ENCODE measurements at places on chromosomes 4 and X.

DNA sequence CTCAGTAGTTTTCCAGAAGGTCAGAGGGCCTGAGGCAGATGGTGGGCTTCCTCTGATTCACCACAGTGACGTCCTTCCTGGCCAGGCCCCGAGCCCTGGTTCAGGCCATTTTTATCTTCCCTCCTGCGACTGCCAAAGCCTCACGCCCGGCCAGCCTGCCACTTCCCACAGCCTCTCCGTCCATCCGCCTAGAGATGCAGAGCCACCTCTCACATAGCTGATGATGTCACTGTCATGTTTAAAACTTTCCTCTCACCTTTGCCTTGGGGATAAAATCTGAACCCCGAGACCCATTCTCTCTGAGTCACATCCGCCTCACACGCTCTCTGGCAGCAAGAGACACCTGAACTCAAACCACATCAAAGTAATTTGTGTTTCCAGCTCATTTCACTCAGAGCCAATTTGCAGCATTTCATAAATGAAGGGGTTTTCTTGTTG lies 175.3 kb downstream of the QDPR start:
- DNase-seq: no peak

GRCh38 chr4:94165256-94165655 lies 42.4 kb upstream of the SMARCAD1 start:
- no peak for DNase-seq

- no peak for DNase-seq
Observed at GRCh38 chr4:183099537-183100297, 660 bp downstream of the WWC2 start.

GRCh38 chrX:143570782-143571181 lies 53.5 kb upstream of the SPANXN3 start:
- no peak for DNase-seq

DNA sequence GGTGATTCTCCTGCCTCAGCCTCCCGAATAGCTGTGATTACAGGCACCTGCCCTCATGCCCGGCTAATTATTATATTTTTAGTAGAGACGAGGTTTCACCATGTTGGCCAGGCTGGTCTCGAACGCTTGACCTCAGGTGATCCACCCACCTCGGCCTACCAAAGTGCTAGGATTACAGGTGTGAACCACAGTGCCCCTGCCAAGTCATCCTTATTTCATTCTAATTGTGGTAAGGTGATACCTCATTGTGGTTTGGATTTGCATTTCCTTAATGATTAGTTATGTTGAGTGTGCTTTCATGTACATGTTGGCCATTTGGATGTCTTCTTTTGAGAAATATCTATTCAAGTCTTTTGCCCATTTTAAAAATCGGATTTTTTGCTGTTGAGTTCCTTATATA lies 93.0 kb downstream of the USP9X start:
- no peak for DNase-seq

- DNase-seq: no peak
Observed at GRCh38 chrX:1385253-1386223, 6.4 kb downstream of the SLC25A6 start.

DNA sequence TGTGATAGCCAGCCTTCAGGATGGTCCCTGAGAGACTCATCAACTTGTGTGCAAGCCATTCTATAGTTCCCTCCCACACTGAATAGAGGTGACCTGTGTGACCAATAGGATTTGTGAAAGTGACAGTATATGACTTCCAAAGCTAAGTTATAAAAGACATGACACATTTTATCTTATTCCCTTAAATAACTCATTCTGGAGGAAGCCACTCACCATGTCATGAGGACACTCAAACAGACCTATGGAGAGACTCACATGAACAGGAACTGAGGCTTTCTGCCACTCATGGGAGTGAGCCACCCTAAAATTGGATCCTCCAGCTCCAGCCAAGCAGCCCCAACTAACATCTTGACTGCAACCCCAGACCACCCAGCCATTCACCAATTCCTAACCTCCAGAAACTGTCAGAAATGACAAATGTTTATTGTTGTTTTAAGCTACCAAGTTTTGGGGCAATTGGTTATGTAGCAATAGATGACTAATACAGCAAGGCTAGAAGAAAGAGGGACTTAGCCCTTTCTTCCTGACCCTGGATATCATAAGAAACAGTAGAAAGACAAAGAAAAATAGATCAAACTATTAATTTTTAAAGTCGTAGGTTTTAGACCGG lies 9.0 kb upstream of the CHIC2 start:
- peak; percentile 74 for DNase-seq

DNA sequence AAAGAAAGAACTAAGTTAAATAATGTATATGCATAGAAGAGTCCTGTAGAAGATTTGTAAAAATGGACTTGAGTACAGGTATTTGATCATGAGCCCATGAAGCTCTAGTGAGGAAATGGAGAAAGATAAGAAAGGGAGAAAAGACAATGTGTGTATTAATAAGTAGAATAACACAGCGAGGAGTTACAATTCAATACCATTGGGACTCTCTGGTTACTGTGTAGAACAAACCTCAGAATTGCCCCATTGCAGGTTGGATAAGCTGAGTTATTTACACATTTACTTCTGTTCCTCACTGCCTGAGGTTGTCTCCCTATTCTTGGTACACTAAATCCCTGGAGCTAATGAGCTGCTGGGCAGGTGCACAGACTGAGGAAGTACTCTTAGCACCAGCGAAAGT lies 33.3 kb downstream of the BANK1 start:
- no peak for DNase-seq

DNA sequence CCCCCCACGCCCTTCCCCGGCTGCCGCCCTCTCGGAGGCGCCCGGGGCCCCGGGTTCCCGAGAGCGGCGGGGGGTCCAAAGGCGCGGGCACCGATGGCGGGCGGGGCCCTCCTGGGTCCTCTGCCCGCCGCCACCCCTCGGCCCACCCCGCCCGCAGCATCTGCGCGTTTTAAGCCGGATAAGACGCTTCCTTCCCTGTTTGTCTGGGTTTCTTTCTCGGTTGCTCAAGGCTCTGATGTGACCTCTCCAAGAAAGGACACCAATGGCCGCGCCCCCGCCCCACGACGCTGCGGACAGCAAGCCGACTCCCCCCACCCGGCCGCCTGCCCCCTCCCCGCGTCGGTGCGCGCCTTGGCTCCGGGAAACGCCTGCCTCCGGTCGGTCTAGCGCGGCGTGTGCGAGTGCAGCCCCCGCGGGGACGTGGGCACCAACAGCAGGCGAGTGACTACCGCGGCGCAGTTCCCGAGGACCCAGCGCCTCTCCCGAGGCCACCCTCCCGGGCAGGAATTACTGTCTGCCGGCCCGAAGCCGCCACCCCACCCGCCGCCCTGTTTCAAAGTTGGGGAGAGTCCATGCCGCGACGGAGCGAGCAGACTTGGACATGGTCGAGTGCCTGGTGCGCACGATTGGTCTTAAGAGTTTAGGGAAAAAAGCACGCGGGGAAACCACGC lies 21.1 kb upstream of the HMX1 start:
- no peak for DNase-seq

DNA sequence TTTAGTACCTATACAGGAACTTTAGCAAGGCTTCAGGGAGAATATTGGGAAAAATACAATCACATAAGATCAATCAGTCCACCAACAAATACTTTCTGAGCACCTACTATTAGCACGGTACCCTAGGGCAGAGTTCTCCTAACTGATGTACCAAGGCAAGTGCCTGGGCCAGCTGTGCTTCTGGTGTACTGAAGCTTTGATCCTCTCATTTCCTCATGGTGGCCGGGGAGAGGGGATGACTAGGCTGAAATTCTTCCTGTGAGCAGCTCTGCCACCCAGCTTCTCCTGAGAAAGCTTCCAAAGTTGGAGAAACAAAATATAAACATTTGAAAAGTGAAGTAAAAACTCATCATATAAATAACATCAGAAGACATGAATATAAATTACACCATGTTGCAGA lies 49.3 kb upstream of the ATOH1 start:
- no peak for DNase-seq

- DNase-seq: peak; percentile 8
Observed at GRCh38 chrX:56813318-56813837, 84.3 kb downstream of the NBDY start.
